ENCODE measurements at places on chromosomes 7 and 10.

- no peak for DNase-seq
These were observed 140.4 kb upstream of the NPY start for GRCh38 chr7:24143547-24143946.

GRCh38 chr10:116274064-116274904 is 1.3 kb upstream of the GFRA1 start:
- DNase-seq, result no peak

- DNase-seq, result no peak
These were observed 23.0 kb downstream of the AMZ1 start for GRCh38 chr7:2710901-2711551.

DNA sequence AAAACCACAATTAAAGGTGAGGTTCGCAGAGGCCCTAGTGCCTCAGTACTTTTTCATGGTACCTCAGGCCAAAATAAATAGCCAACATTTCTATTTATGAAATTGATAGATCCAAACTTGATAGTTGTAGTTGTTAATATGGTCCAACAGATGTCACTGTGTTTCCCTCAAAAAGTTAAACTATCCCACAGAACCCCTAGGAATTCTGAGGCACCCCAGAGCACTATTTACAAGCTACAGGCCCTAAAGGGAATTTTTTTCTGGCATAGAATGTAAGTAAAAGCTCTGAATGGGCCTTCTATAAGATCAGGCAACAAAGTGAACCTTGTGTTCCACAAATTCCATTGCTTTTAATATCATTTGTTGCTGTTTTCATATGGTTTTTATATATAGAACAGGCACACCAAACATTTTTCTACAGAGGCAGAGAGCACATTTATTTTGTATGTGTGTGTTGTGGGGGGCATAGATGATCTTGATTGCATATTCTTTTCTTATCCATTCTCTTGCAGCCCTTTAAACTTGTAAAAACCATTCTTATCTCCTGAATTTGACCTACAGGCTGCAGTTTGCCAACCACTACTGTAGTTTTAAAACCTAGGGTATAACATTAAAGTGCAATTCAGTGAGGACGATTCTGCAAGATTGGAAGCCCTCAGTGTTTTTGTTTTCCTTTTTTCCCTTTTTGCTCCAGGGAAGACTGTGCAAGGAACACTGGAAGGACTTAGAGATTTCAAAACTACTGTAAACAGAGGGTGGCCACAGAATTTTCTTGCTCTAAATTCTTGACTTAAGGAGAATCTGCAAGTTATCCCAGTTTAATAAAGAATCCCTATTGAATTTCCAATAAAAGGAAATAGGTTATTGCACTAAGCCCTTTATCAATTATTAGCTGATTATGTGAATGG is 3.5 kb upstream of the ARL4A start:
- no peak for DNase-seq

DNA sequence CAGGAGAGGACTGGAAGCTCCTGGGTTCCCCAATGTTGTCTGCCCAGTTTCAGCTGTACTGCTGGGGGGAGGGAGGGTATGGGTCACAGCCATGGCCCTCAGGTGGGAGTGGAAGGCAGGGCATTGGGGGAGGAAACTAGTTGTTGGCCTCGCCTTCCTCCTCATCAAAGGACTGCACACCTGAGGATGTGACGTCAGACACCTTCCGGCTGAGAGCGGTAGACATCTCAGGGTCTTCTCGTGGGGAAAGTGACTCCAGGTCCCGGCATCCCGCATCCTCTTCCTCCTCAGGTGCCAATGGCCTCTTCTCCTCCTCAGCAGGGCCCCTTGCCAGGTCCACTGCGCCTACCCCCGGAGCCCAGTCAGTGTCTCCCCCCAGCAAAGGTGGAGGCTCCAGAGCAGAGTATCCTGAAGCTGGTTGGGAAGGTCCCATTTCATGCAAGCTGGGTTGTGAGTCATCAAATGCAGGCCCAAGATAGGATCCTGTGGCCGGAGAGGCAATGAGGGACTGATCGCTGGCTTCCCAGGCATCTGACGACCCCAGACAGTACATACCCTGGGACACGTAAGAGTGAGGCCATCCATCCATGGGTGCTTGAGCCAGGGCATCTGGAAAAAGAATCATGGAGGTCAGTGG is 6.0 kb downstream of the FAM131B start:
- no peak for DNase-seq

DNA sequence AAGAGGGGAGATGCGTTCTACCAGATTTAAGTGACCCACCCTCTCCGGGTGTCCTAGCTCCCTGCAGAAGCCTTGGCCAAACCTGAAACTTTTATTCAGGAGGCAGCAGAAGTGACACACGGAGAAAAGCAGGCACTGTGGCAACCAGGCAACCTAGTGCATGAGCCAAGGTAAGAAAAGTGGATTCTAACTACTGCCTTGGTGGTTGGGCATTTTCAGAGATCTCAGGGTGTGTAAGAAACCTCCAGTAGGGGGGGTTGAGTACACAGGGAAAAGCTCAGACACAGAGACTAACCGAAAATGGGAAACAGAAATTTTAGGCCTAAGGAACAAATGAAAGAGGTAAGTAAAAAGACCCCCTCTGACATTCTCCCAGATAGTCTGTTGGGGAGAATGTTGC is 645.7 kb downstream of the ANKRD7 start:
- DNase-seq, result no peak

DNA sequence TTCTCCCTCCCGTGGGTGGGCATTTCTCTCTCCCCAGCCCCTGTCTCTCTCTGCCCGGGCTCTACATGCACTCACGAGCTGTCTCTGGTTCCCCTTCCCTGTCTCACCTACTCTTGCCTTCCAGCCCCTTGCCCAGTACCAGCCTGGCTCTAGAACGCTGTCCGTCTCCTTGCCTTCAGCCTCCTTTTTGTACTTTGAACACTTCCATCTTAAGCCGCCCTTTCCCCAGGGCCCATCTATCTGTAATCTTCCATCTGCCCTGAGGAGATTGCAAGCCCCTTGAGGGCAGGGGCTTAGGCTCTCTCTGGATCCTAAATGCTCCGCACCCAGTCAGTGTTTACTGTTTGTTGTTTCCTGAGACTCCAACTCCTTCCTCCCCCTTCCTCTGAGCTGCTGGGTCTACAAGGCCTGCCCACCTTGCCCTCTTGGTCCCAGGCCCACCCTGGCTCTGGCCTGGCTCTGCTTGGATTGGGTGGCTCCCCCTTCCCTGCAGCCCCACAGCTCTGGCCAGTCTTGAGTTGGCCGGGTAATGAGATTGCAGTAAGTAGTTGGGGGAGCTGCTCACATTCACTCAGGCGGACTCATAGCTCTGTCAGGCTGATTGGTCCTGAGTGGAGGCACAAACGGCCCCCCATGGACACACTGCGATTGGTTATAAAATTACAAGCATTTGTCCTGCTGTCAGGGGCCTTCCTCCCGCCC is 28.3 kb downstream of the POLL start:
- DNase-seq, result no peak

- DNase-seq, result no peak
These were observed 57.5 kb downstream of the KLHDC10 start for GRCh38 chr7:130127821-130128317.

GRCh38 chr10:123774132-123774742 is 108.1 kb downstream of the GPR26 start:
- DNase-seq, result no peak

DNA sequence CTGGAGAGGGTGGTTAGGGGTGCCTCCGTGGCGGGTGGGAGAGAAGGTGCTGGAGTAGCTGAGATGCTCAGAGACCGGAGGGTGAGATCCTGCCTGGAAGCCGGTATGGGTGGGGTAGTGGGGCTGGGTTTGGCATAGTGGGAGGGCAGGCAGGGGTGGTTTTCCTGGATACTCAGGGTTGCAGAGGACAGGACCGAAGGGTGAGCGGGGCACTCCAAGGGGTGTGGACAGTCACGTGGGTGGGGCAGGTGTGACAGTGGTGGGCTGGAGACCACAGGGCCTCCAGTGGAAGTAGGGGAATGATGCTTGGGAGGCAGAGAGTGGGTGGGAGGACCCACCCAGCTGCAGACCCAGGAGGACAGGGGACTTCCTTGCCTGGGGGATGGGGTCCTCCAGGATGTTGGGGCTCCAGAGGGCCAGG is 1.9 kb downstream of the SCART1 start:
- no peak for DNase-seq

DNA sequence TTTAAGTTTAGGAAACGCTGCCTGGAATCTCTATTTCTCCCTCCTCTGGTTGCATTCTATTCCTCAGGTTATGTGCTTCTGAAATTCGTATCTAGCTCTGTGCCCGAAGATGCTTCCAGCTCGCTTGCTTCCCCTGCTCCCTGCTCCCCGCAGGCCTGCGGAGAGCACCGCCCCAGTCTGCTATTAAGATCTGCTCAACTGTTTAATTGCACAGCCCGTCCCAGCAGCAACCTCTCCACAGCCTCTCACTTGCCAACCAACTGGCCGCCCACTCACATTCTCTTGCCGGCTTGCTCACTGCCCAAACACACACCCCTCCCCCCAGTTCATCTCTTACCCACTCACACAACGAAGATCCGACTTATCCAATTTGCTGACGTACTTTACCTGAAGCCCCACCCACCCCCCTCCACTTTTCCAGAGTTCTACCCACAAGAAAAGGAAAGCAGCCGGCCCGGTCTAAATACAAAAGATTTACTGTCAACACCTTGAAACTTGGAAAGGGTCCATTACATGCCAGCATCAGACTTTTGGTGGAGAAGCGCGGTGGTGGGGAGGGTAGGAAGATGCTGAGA is 167.3 kb upstream of the KLF14 start:
- DNase-seq, result no peak

- no peak for DNase-seq
These were observed 76.4 kb upstream of the FEZF1 start for GRCh38 chr7:122380992-122381391.

DNA sequence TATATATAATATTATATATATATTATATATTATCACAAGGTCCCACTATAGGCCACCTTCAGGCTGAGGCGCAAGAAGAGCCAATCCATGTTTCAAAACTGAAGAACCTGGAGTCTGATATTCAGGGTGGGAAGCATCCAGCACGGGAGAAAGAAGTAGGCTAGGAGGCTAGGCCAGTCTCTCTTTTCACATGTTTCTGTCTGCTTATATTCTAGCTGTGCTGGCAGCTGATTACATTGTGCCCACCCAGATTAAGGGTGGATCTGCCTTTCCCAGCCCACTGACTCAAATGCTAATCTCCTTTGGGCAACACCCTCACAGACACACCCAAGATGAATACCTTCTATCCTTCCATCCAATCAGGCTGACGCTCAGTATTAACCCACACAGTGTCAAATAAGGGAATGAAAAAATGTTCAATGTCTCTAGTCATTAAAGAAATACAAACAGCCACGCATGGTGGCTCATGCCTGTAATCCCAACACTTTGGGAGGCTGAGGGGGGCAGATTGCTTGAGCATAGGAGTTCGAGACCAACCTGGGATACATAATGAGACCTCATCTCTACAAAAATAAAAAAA is 135.4 kb upstream of the PCBD1 start:
- no peak for DNase-seq

DNA sequence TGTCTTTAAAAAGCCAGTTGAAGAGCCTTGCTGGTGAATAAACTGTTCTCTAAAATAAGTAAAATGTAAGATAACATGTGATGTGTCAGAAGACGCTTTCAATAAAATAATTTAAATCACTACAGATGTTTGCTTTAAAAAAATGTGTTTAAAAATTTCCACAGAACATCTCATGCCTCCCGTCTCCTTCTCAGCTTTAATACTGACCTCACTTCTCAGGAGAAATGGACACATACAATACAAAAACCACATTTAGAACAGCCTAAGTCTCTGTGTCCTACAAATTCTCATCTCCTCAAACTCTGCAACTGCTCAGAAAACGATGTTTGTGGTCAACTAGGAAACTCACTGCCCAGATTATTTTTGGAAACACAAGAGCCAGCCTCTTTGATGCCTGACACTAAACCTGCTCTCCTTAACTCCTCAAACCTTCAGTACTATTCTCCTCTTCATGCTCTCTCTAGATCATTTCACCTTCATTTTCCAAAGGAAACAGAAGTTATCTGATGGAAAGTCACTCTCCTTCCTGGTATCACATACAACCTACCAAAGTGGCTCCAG is 120.3 kb downstream of the ZNF438 start:
- no peak for DNase-seq

Data from activated CD8-positive, alpha-beta memory T cell treated with anti-CD3 and anti-CD28 coated beads, Interleukin-2, amount 50 U/mL, for 4 hours (primary cell).